ENCODE measurements at places on chromosomes 3 and 15.

DNA sequence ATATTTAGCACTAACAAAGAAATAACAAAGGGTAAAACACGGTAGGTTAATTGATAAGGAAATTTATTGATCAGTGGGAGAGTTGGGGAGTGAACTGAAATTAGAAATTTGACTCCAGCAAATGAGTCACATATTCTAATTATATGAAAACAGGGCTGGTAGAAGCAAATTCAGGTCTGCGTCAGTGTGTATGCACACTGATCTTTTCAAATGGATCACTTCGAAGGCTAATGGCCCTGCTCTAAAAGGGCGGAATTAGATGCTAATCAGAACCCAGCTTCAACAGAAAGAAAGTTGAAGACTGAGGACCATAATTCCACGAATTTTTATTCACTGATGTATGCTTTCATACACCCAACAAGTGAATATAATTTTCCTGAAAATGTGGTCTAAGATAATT lies 762.4 kb upstream of the DPPA4 start:
- no peak for DNase-seq

DNA sequence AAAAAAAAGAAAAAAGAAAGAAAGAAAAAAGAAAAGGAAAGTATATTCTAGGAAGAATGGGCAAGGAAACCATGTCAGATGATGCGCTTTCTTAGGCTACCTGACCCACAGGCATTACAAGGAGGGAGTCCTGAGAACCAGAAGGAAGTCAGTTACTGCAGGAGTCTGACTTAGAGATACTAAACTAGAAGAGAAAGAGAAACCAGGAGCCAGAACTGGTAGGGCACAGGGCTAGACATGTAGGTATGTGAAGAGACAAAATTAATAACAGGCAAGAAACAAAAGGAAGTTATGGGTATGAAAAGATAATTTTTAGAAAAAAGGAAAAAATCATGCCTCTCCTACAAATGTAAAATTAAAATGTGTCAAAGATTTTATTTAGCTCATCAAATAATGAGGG lies 63.3 kb upstream of the LRRN1 start:
- no peak for DNase-seq

DNA sequence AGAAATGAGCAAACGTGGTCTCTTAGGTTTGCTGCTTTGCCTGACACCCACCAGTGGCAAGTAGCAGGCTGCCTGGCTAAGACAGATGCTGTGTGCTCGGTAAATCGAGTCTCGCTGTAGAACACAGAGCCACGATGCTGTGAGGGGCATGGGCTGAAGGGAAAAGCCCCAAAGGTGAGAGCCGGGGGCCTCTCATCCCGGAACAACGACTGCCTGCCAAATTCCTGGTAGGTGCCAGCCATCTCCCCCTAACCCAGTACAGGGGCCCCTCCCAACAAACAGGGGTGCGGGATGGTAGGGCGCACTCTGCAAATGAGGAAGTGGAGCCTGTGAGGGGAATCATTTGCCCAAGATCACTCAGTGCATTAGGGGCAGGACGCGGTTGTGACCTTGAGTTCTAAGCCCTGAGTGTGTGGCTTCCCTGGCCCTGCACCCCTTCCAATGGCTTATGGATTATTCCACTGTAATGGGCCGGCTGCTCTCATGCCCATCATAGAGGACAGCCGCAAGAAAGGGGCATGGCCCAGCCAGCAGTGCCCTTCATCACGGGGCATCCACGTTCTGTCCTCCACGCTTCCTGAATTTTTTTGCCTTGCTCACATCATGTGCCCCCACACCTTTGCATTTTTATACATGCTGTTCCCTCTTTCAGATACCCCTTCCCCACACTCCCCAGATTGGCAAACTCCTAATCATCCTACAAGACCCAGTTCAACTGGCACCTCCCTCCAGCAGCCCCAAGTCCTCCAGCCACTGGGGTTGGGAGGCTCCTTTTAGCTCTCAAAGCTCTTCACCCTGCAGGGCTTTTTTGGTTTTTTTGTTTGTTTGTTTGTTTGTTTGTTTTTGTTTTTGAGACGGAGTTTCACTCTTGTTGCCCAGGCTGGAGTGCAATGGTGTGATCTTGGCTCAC lies 125.4 kb downstream of the NUP210 start:
- DNase-seq, result no peak

- peak; percentile 45 for DNase-seq
These were observed at the start of gene PRRT3 for GRCh38 chr3:9951962-9952805. Gene PRRT3 (minus strand): TSS chr3:9952408. CDS start chr3:9950115, 2,293 bp downstream.

- no peak for DNase-seq
These were observed 31.9 kb upstream of the ATP13A3 start for GRCh38 chr3:194518652-194519051.

DNA sequence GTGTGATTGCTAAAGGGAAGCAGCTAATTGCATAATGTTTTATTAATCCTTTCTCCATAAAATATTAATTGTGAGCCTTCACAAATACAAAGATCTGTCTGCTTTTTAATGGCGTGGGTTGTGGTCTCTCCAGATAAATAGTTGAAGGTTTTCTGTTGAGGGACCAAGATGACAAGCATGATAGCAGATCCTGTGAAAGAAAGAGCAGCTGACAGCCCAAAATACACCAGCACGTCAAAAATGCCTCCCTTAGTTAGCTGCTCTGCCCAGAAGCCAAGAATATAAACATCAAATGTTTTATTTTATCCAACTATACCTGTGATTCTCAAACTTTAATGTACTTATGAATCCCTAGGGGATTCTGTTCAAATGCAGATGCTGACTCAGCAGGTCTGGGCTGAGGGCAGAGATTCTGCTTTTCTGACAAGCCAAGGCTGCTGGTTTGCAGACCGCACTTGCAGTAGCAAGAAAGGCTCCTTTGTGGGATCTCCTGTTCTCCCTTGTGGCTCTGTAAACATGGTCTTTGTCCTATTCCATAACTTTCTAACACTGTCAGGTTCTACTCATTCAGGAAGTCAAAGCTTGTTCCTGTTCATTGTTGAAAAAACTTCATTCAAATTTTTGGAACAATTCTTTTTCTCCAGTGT lies 119.1 kb upstream of the SLC25A36 start:
- no peak for DNase-seq

- DNase-seq, result no peak
These were observed 8.2 kb upstream of the EPHB3 start for GRCh38 chr3:184553385-184553784.

- peak; percentile 93 for DNase-seq
These were observed 514.1 kb downstream of the MECOM start for GRCh38 chr3:169149349-169149890.

- DNase-seq, result no peak
These were observed 38.2 kb upstream of the ACP3 start for GRCh38 chr3:132279030-132279429.

GRCh38 chr15:73700041-73700842 lies 16.1 kb downstream of the CD276 start:
- DNase-seq, result peak; percentile 95

- peak; percentile 58 for DNase-seq
These were observed 108.1 kb upstream of the THBS1 start for GRCh38 chr15:39472621-39473297.

- DNase-seq, result no peak
These were observed 14.7 kb downstream of the CCR1 start for GRCh38 chr3:46193436-46193835.

GRCh38 chr15:82135638-82136037 lies 89.8 kb upstream of the MEX3B start:
- no peak for DNase-seq

- peak; percentile 55 for DNase-seq
These were observed 59.1 kb upstream of the TLE3 start for GRCh38 chr15:70156671-70157271.

DNA sequence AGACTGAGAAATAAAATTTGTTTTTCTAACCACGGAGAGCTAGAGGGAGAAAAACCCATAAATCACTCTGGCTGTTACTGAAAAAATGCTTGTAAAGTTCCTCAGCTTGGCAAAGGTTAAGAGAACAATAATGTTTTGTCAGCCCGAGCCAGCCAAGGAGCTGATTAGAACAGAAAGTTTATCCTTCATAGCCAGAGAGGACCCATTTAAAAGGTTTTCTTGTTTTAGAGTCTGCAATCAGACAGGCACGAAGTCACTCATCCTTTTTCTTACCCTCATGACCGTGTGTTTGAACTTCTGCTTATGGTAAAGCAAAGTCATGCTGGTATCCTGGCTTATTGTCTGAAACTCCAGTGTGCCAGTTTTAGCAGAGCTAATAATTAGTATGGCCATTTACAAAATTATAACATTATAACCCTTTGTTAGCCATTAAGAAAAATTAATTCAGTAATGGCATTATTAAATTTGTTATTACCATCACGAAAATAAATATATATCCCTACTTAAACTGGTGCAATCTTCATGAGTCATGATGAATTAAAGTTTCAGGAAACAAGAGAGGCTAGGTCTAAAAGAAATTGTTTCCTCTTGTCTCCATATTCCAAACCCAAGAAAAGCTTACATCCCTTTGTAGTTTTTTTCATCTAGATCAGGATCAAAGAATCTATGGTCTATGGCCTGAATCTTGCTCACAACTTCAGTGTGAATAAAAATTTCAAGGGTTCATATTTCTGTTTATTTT lies 13.5 kb upstream of the STXBP5L start:
- no peak for DNase-seq

DNA sequence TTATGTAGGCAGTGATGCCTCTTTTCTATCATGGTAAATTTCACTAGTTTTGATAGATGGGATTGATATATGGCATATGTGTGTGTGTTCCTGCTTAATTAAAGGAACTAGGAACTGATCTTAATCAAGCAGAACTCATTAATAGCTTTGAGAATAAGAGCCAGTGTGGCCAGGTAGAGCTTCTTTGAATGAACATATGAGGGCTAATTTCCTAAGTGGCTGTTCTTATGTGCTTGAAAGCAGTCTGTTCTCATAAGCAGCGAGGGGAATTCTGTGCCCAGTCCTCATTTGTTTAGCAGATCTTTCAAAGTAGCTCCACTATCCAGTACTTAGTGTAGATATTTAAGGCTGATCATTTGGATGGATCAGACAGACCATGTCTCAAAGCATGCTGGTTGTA lies 164.2 kb downstream of the GABRG3 start:
- no peak for DNase-seq

DNA sequence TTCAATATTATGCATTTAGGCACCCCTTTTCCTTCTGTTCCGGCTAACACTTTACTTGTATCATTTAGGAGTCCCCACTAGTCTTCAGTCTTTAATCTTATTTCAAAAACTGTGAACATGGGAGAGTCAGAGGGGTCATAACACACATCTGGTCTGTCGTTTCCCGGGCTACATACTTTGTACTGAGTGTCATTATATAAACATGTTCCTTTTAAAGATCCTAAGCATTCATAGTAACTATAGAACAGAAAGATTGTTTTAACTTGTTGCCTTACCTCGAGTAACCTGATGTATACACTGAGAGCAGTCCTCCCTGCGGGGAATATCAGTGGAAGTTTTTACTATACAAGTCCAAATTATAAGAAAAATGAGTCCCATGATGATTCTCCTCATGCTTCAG lies 78.2 kb upstream of the VEPH1 start:
- no peak for DNase-seq

GRCh38 chr15:64925335-64926330 lies 13.9 kb downstream of the ANKDD1A start:
- DNase-seq, result no peak

DNA sequence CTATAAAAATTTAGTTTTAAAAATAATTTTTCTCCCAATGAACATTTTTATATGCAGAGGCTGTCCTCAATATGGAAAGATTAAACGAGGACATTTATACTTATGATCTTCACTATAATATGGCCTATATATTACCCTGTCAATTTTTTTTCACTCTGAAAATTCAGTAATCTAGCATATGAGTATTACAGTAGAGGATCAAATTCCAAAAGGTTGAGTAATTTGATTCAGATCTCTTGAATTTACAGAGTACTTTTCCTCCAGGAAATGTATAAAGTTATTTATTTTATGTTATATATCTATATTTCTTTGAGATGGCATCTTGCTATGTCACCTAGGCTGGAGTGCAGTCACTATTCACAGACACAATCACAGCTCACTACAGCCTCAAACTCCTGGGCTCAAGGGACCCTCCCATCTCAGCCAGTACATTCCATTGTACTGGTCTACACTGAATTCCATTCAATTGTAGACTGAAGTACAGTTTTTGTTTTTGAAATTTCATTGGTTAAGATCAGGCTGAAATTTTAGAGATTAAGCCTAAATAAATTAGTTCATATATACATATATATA lies 16.3 kb upstream of the TRPM7 start:
- no peak for DNase-seq

- DNase-seq, result no peak
These were observed 521.9 kb downstream of the PLOD2 start for GRCh38 chr3:145639003-145639606.

DNA sequence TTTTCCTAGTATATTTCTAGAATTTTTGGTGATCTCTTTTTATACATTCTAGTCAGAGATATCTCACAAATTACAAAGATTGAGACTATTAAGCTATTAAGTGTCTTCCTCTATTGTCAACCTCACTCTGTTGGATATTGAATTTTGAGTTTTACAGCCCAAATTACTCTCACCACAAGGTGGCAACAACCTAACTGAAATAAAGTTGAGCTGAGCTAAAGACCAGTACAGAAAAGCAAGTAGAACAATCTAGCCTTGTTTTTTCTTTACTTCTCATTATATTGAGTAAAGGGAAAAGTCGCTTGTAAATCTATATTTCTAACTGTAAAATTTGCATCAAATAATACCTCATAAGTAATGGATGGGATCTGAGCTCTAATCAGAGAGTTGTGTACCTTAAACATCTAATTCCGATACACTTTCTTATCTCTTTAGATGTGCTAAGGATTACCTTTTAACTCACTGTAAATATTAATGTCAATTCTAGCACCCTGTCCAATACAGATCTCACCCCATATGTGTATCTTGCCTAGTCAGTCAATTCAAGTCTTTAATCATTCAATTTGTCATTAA lies 13.6 kb upstream of the COMMD2 start:
- no peak for DNase-seq

GRCh38 chr3:189353988-189354889 lies 182.5 kb downstream of the TPRG1 start:
- no peak for DNase-seq

DNA sequence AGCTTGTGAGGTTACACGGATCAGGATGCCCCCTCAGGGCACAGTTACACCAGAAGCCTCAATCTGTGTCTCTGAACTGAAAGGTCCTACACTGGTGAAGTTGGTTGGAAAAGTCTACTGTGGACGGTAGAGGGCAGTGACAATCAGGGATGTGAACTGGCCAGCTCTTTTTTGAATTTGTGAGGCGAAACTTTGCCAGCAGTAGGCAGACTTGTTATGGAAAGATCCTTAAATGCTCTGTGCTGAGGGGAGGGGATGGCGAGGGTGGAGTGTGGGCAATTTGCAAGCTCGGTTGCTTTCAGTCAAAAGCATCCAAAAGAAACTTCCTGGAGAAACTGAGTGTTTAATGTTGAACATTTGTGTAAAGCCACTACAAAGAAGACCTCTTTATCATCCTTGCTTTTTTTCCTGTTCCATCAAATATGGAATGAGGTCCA lies 127.4 kb upstream of the ABHD17C start:
- DNase-seq, result peak; percentile 91

GRCh38 chr3:32626631-32627030 lies 56.0 kb upstream of the DYNC1LI1 start:
- DNase-seq, result no peak

DNA sequence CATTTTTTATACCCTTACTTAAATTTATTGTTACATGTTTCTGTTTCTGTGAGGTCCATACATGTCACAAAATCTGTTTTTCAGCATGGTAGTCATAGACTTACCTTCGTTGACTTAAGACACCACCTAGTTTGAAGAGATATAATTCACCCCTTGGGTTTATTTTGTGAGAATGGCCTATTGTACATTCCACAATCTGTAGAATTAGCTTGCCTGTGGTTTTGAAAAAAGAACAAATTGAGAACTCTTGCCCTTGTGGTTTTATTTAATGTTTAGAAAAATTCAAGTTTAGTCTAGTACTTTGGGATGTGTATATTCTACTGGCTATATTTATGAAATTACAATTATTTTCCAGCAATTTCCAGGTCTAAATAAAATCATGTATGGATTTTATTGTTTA lies 31.6 kb downstream of the FILIP1L start:
- no peak for DNase-seq
